ENCODE measurements at places on chromosomes 1 and 21.

- H3K36me3 ChIP-seq, result no peaks in the 10 kb centered on the region
- H3K27ac ChIP-seq, result no peak overlapping the region
- H3K4me1 ChIP-seq, result no peaks in the 10 kb centered on the region
- no peak for DNase-seq
Observed at GRCh38 chr1:24248859-24249258, 61.8 kb upstream of the IFNLR1 start.

DNA sequence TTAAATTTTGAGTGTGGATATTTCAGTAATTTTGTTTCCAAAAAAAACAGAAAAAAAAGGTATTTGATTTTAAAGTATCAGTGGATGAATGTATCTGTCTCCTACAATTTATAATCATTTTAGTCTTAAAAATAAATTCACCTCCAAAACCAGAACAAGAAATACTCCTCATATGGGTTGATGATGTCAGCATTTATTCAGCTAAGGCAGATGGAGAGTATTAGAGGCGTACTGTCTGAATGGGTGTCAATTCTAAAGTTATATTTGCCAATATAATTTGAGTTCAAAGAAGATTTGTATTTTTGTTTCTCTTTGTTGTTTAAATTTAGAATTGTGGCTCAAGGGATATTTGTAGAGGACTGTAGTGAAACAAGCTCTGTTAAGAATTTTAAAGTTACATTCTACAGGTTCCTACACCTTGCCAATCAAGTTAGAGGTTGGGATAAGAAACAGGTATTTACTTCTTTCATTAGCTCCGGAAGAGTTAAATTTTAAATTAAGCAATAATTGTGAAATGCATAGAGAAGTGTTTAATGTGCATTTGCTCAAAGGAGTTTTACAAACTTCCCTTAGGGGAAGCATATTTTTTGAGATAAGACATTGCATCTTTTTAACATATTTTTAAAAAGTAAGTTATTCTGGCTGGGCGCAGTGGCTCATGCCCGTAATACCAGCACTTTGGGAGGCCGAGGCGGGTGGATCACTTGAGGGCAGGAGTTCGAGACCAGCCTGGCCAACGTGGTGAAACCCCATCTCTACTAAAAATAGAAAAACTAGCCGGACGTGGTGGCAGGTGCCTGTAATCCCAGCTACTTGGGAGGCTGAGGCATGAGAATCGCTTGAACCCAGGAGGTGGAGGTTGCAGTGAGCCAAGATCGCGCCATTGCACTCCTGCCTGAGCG is 1.2 kb downstream of the PLA2G4A start:
- peaks cover 4% of the 10 kb centered on the region for H3K27me3 ChIP-seq
- H3K27ac ChIP-seq, result no peak overlapping the region
- no peaks in the 10 kb centered on the region for H3K4me1 ChIP-seq
- no peak for DNase-seq
- H3K4me3 ChIP-seq, result no peak overlapping the region

- H3K36me3 ChIP-seq, result no peaks in the 10 kb centered on the region
- DNase-seq, result no peak
- H3K27ac ChIP-seq, result no peak overlapping the region
- no peaks in the 10 kb centered on the region for H3K4me1 ChIP-seq
Observed at GRCh38 chr1:246008363-246008831, 498.7 kb downstream of the SMYD3 start.

- H3K4me1 ChIP-seq, result no peaks in the 10 kb centered on the region
- DNase-seq, result no peak
- no peak overlapping the region for H3K27ac ChIP-seq
- no peak overlapping the region for H3K4me3 ChIP-seq
- no peaks in the 10 kb centered on the region for H3K27me3 ChIP-seq
- H3K36me3 ChIP-seq, result no peaks in the 10 kb centered on the region
Observed at GRCh38 chr1:95313527-95313926, 79.5 kb downstream of the RWDD3 start.

DNA sequence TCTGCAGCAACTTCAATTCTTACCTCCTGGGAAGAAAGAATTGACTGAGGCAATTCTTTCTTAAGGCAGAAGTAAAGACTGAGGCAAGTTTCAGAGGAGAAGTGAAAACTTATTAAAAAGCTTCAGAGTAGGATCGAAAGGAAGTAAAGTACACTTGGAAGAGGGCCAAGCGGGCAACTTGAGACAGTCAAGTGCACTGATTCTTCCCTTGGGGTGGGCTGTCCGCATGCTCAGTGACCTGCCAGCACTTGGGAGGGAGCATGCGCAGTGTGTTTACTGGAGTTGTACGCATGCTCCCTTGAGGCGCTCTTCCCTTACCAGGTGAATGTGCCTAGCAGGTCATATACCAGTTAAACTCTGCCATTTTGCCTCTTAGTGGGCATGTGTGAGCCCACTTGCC is 55.3 kb upstream of the NBPF3 start:
- no peak for DNase-seq
- H3K4me3 ChIP-seq, result no peak overlapping the region
- H3K36me3 ChIP-seq, result no peaks in the 10 kb centered on the region
